ENCODE measurements at places on chromosomes 16 and 17. TPM values are rescaled to one million over a fixed set of nuclear protein-coding genes. Genes with fewer than 3 reads are reported as not detected.
A peak's percentile ranks its signal among the peaks of the same experiment; 100 is the strongest.

- DNase-seq, result no peak
Observed at GRCh38 chr17:80191865-80192661, 22.2 kb downstream of the CARD14 start.

GRCh38 chr17:56897646-56898424, 16.0 kb downstream of the TRIM25 start:
- DNase-seq, result no peak

DNA sequence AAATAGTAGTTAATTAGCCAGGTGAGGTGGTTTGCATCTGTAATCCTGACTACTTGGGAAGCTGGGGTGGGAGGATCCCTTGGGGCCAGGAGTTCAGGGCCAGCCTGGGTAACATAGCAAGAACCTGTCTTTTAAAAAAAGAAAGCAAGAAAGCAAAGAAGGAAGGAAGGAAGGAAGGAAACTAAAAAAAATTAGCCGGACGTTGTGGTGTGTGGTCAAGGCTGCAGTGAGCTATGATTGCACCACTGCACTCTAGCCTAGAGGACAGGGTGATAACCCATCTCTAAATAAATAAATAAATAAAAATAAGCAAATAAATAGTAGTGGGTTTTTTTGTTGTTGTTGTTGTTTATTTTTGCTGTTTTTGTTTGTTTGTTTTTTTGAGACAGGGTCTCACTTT, 39.3 kb upstream of the MAP2K6 start:
- DNase-seq, result no peak

- no peak for DNase-seq
Observed at GRCh38 chr17:47705536-47706530, 11.9 kb downstream of the TBKBP1 start.

DNA sequence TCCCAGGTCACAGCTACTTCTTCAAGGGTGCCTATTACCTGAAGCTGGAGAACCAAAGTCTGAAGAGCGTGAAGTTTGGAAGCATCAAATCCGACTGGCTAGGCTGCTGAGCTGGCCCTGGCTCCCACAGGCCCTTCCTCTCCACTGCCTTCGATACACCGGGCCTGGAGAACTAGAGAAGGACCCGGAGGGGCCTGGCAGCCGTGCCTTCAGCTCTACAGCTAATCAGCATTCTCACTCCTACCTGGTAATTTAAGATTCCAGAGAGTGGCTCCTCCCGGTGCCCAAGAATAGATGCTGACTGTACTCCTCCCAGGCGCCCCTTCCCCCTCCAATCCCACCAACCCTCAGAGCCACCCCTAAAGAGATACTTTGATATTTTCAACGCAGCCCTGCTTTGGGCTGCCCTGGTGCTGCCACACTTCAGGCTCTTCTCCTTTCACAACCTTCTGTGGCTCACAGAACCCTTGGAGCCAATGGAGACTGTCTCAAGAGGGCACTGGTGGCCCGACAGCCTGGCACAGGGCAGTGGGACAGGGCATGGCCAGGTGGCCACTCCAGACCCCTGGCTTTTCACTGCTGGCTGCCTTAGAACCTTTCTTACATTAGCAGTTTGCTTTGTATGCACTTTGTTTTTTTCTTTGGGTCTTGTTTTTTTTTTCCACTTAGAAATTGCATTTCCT, 3.4 kb upstream of the LPCAT2 start:
- DNase-seq, result no peak

DNA sequence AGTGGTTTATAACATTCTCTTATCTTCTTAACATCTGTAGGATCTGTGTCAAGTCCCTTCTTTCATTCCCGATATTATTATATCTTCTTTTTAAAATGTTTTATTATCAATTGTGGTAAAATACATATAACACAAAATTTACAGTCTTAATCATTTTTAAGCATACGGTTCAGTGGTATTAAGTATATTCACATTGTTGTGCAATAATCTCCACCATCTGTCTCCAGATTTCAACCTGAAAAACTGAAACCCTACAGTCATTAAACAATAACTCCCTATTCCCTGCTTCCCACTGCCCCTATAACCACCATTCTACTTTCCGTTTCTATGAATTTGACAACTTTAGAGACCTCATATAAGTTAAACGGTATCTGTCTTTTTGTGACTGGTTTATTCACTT, 45.5 kb downstream of the CEP112 start:
- no peak for DNase-seq

DNA sequence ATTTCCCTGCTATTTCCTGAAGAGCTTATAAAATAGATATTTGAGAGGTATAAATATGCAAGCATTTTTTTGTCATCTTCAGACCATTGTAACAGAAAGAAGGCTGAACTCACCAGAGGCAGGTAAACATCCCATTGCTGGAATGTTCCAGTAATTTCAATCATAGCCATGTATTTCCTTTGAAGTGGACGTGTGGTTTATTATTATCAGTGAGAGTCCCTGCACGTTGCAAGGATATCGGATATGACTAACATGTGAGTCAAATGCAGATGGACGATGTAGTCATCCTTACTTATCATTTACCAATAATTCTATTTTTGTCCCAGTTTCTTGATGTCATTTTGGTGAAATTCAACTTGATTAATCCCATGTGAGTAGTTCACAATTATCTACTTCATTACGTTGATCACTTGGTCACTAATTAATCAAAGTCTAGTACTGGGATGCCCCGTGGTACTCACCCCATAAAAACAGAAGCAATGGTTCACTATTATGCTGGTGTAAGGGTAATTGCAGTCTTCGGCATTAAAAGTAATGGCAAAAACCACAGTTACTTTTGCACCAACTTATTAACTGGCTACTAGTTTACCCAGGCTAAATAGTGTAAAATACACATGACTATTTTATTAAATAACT, 89.5 kb downstream of the VAT1L start:
- DNase-seq, result no peak

GRCh38 chr16:31063843-31064611, 10.0 kb downstream of the ZNF668 start:
- DNase-seq, result no peak

- DNase-seq, result no peak
Observed at GRCh38 chr16:83959656-83960434, 6.8 kb downstream of the OSGIN1 start.

GRCh38 chr17:83190601-83191387, 111.4 kb downstream of the METRNL start:
- DNase-seq, result no peak

DNA sequence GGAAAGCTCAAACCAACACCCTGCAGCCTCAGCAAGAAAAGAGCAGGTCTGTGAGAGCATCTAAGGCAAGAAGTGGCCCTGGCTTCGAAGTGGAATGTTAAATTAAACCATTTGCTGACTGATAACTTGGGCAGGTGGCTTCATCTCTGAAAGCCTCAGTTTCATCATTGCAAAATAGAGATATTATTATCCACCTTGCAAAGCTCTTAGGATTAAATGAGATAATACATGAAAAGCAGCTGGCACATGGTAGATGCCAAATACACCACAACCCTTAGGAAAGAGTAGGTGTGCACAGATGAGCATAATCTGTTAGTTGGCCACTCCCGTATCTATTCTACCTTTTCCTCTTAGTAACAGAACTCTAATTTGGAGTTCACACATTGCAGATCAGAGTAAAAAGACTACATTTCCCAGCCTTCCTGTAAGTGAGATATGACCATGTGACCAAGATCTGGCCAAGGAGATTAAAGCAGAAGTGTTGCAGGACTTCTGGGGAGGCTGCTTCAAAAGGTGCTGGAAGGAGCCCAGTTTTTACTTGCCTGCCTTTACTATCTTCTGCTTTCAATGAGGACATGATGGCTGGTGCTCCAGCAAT, 288.7 kb downstream of the SOX9 start:
- no peak for DNase-seq

DNA sequence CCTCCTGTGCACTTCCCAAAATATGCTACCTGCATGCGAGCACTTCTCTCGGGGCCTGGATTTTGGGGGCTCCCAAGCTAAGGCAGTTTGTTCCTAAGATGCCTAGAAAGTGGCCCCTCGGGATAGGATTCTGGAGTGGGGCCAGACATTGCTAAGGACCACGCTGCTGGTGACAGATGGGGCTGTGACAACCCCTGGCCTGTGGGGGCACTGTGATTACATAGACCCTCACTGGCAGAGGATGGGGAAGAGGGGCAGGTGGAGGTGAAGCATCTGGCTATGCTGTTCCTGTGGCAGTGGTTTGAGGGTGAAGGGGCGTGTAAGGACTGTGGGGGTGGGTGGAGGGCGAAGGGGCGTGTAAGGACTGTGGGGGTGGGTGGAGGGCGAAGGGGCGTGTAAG, 128.4 kb downstream of the ENGASE start:
- no peak for DNase-seq

GRCh38 chr16:12793120-12793864, 10.4 kb downstream of the CPPED1 start:
- DNase-seq, result no peak

- no peak for DNase-seq
Observed at GRCh38 chr16:3857189-3858043, 23.1 kb downstream of the CREBBP start.

DNA sequence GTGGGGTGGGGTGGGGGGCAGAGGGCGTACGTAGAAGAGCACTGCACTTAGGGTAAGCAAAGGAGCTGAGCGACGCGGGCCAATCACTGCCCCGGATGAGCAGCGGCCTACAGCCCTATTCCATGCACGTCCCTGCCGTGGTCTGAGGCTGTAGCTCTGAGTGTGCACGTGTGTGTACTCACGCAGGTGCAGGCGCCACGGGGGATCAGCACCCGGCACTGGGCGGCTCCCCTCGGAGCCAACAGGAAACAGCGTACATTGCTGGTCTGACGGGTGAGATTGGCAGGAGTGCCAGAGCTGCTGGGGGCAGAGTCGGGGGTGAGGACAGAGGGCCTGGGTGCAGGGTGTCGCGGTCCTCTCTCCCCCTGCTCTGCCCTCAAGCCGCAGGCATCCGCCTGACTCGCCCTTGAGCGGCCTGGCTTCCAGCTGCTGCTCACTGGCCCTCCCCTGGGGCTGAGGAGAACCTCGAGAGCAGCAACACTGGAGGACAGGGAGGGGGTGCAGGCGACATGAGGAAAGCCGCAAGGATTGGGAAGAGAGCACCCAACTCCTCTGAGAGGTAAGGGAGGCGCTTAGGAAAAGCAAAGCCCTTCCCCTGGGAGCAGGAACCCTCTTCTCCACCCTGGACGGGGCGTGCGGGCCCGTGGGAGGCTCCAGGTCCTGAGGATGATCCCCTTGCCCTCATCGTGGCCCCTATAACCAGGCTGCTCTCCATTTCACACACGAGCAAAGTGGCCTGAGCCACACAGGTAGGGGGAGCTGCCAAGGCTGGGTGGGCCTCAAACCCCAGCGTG, 57.8 kb downstream of the ENGASE start:
- no peak for DNase-seq

DNA sequence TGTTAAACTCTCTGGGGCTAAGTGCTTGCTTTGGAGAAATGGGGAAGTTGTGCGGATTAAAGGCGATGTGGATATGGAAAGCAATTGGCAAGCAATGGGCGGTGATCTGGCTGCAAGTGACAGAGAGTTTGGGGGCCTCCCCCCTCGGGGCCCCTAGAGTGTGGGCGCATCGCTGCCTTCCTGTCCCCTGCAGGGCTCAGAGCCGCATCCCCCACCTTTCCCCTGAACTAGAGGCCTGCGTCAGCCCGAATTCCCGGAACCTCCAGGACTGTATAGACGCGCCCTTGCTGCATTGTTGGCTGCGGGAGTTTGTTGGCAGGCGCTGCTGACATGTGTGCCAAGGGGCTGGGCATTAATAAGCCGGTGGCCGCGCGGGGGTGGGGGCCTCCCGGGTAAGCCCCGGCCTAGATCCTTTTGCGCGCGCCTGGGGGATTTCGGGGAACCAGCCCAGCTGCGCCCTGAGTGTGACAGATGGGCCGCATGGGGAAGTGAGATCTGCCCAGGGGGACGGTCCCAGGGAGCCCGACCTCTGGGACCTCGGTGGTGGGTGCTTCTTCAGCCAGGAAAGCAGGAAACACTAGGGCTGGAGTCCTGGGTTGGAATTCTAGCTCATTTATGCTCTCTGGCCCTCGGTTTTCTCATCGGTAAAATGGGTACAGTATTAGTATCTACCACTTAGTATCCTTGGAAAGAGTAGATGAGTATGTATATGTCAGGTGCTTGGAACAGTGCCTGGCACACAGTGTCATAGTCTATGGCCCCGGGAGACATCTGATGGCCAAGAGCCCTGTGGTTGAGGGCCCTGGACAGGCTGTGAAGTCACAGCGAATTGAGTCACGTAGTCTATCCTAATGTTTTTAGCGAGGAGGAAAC, 1.0 kb downstream of the EEF2K start:
- peak; percentile 75 for DNase-seq

DNA sequence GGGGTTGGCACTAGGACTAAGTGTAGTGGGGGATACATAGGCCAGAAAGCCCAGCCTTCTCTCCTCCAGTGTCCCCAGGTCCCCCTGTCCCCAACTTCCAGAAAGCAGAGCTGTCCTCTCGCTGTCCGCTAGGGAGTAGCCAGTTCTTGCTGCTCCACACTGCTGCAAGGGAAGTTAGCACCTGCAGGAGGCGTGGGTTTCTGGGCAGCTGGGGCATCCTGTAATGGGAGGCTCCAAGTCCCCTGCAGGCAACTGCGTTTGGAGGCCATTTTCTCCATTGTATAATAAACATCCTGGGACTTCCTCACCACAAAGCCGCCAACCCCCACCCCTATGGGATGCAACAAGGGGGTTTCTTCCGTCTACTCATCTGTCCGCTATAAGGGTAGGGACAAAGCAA, 1.7 kb downstream of the RPRML start:
- no peak for DNase-seq

DNA sequence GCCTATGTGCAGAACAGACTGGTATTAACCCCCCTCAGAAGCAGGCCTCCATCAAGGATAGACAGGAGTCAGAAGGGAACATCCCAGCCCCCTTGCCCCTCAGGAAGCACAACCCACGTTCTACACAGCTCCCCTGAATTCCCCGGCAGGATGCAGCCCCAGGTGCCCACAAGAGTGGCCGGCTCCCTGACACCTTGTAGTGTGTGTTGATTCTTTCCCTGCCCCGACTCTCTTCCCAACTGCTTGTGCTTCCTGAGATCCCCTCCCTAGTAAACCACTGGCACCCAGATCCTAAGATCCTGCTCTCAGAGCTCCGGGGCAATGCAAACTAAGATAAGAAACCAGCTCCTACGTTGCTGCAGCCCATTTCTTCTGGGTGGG, 34.8 kb upstream of the LITAF start:
- no peak for DNase-seq

- DNase-seq, result no peak
Observed at GRCh38 chr16:47065766-47066688, 77.7 kb downstream of the NETO2 start.

- DNase-seq, result no peak
Observed at GRCh38 chr16:15445450-15445849, 11.1 kb downstream of the BMERB1 start.

- DNase-seq, result no peak
Observed at GRCh38 chr16:11870399-11870798, 19.1 kb upstream of the RSL1D1 start.

Gene SCN4A
- polyA plus RNA-seq, result 66.3 TPM

Gene ACACA
- polyA plus RNA-seq, result 19.3 TPM

Gene ADAM11
- polyA plus RNA-seq, result 1.4 TPM

Gene RHBDL1
- 1.8 TPM for polyA plus RNA-seq

Gene CCL16
- 0.13 TPM for polyA plus RNA-seq
